ENCODE measurements at places on chromosomes 1 and 21.

- no peak for DNase-seq
Observed at GRCh38 chr1:221274373-221274772, 395.1 kb downstream of the HLX start.

DNA sequence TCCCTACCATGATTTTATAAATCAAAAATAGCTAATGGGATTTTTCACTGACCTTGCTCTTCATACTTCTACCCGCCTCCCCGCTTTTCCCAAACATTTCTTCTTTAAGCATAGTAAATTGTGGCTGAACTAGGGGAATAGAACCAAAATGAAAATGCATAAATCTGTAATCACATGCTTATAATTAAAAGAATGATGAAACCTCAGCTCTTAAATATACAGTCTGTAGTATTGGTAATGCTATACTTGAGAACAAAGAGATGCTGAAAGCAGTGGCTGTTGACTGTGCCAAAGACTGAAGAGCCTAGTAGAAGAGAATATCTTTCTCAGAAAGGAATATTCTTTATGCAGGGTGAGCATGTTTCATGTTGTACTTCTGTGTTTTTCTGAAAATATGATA lies 249.1 kb downstream of the GREM2 start:
- no peak for DNase-seq

- no peak for DNase-seq
Observed at GRCh38 chr1:61375082-61375880, 292.9 kb downstream of the NFIA start.

DNA sequence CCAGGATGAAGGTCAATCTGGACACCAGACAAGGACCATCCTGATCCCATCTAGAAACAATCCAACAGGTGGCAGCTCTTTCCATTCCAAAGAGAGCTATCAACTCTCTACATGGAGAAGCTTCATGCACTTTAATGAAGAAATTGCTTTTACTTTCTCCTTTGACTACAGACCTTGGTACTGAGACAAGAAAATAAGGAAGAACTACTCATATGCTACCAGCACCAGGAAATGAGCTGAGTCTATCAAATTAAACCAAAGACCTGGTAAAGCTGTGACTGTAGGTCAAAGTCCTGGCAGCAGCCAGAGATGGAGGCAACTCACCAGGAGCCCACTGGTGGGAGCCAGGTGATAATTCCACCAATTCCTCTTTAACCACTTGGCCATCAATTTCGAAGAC lies 64.3 kb upstream of the LRRC8B start:
- no peak for DNase-seq

- DNase-seq, result no peak
Observed at GRCh38 chr21:42386034-42386591, 9.7 kb downstream of the TMPRSS3 start.

DNA sequence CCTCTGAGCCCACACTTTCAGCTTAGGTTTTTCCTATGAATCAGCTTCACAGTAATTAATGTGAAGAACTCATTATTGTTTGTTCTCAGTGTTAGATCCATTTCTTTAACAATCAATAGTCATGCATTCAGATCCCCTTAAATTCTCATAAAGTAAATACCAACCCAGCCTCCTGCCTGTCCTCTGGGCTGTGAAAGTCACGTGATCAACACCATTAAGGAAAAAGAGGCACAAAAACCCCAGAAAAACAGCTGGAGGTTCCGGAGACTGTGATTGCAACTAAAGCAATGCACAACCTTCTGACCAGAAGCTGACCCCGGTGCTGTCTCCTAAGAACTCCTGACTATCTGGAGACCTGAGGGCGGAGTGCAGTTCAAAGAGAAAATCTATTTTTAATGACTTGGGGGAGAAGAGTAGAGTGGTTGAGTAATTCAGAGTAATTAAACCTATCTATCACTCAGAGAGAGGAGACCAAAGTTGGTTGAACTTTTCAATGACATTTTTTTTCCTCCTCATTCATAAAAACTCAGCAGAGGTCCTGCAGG lies 132.5 kb downstream of the PLXNA2 start:
- no peak for DNase-seq

DNA sequence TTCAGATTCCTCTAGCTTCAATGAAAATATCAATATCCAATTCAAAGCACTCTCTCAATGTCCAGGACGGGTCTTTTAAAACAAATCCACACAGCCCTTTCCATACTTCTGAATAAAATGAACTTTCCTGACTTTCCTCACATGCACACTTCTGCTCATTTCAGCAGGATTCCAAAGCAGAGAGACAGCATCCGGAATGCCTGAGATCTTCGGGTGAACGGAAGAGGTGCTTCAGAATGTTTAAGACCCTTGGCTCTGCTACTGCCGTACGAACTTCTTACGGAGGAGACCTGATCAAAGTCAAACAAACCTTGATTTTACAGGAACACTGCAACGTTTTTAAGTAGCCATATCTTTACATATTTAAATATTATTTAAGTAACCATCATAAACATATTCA lies 245.7 kb downstream of the PTBP2 start:
- DNase-seq, result no peak

- no peak for DNase-seq
Observed at GRCh38 chr1:119136401-119136800, 4.1 kb downstream of the WARS2 start.

- no peak for DNase-seq
Observed at GRCh38 chr1:70042090-70042731, 163.2 kb downstream of the LRRC40 start.
